Posterior cingulate gyrus (tissue), 11 donors: ENCODE measurements at places on chromosomes 2 and 18.
A peak's percentile ranks its signal among the peaks of the same experiment; 100 is the strongest.

- DNase-seq, result no peak
These were observed 32.5 kb downstream of the SNED1 start for GRCh38 chr2:241030883-241031282.

DNA sequence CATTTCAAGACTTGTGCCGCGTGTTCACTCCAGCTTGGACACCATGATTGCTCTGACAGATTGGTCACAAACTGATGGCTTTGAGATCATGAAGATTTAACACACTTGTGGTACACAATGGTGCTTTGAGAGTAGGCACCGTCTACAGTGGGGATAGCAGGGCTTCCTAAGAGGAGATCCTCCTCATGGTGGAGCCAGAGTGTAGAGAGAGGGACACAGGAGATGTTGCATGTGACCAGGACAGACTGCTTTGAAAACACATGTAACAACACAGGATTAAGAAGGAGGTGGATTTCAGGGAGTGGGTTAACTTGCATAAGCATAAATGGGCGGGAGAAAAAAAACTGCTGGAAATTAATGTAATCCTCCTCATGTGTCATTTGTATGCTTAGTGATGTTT, 95.7 kb upstream of the LINC00305 start:
- DNase-seq, result no peak

- DNase-seq, result no peak
These were observed 23.0 kb upstream of the CEP68 start for GRCh38 chr2:65033178-65033577.

- DNase-seq, result no peak
These were observed 57.3 kb upstream of the TANK start for GRCh38 chr2:161102770-161103450.

- no peak for DNase-seq
These were observed 616.7 kb downstream of the TDRD15 start for GRCh38 chr2:21740484-21740883.

- DNase-seq, result no peak
These were observed 214.3 kb upstream of the APCDD1 start for GRCh38 chr18:10239991-10240634.

DNA sequence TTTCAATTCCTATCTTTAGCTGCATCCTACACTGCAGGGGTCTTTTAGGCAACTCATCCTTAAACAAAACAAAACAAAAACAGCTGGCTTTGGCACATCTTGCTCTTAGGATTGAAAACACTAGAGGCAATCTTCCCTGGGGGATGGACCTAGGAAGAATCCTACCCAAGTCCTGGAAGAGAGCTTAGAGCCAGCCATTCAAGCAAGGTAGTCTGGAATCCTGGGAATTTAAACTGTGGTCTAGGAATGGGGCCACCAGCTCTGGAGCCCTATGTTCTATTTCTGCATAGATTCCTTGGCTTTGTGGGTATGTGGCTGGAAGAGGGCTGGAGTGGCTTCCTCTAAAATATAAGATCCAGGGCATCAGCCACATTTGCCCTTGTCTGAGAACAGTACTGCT, 27.7 kb downstream of the MYL1 start:
- DNase-seq, result no peak

GRCh38 chr2:19846030-19846429, 55.8 kb downstream of the TTC32 start:
- no peak for DNase-seq

DNA sequence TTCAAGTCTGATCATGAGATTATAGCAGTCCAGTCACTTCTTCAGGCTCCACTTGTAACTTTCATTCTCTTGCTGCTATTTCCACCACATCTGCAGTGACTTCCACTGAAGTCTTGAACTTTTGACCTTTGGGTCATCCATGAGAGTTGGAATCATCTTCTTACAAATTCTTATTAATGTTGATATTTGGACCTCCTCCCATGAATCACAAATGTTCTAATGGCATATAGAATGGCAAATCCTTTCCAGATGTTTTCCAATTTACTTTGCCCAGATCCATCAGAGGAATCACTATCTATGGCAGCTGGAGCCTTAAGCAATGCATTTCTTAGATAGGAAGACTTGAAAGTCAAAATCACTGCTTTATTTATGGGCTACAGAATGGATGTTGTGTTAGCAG, 159.4 kb downstream of the LTBP1 start:
- DNase-seq, result no peak

DNA sequence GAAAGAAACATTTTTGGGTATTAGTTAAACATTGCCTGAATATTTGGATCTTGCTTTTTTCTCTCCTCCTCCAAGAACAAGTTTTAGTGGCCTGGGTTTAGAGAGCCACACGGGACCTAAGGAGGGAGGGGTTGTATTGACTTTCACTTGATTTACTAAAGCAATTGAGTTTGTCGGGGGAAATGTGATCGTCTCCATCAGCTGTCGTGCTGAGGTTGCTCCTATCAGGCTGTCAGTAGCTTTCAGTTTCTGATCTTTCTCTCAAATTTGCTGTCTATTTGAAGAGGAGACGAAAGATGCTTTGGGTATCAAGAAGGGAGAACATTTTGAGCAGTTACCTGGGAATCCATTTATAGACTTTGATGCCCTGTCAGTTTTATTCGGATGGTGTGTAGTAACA, 106.0 kb downstream of the SETBP1 start:
- DNase-seq, result no peak

- DNase-seq, result no peak
These were observed 229.5 kb upstream of the ZC3H15 start for GRCh38 chr2:186256540-186256939.

DNA sequence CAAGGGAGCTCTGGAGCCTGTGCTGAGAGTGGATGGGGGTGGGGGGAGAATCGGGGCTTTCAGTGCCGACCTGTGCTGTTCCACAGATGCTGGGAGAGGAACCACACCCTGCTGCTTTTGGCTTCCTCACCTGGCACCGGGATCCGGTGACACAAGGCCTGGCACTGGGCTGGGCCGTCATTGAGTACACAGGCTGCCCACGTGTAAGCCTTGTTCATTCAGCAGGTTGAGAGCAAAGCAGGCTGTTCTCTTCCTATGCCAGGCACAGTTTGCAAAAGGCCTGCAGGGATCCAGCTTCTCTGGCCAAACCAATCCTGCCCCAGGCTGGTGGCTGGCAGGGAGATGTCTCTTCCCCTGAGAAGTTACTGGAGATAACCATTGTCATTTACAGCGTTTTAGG, 17.1 kb downstream of the TRIB2 start:
- peak; percentile 54 for DNase-seq

- no peak for DNase-seq
These were observed 28.5 kb upstream of the MCFD2 start for GRCh38 chr2:46943881-46944798.

DNA sequence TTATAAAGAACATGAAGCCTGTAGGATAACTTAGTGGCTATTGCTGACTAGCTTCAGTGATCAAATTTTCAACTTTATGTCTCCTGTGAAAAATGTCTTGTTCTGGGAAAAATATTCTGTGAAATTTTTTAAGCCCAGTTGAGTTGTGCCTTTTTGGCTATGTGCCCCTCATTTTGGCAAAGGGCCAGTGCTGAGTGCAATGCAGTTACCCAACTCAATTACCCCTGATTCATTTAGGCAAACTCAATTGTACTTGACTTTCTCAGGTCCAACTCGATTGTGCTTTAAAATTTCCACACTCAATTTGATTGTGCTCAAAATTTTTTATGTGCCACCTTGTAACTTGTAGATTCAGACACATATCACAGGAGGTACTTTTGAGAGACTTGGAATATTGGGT, 548.8 kb upstream of the NRP2 start:
- no peak for DNase-seq

DNA sequence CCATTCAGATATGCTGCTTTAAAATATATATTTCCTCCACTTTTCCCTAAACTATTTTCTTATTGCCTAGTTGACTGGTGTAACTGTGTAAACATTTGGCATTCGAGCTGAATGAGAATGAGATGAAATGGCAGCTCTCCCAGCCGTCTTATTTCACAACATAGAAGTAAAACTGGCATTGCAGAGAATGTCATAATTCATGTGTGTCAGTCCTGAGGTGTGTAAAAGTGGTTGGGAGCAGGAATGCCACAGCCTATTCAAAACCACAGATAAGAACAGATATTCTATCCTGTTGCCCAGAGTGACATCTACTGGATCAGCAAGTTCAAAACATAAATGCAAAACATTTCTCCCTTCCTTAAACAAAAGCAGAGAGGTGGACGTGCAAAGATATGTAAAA, 565.5 kb upstream of the CHAC2 start:
- no peak for DNase-seq

- DNase-seq, result no peak
These were observed 837 bp upstream of the ACSL3 start for GRCh38 chr2:222859786-222860612.

- DNase-seq, result no peak
These were observed 114.8 kb upstream of the ZNF236 start for GRCh38 chr18:76707534-76707933.

- no peak for DNase-seq
These were observed 4.0 kb downstream of the FARSB start for GRCh38 chr2:222651718-222652418.

GRCh38 chr2:199851883-199852282, 891 bp upstream of the FTCDNL1 start:
- DNase-seq, result no peak

DNA sequence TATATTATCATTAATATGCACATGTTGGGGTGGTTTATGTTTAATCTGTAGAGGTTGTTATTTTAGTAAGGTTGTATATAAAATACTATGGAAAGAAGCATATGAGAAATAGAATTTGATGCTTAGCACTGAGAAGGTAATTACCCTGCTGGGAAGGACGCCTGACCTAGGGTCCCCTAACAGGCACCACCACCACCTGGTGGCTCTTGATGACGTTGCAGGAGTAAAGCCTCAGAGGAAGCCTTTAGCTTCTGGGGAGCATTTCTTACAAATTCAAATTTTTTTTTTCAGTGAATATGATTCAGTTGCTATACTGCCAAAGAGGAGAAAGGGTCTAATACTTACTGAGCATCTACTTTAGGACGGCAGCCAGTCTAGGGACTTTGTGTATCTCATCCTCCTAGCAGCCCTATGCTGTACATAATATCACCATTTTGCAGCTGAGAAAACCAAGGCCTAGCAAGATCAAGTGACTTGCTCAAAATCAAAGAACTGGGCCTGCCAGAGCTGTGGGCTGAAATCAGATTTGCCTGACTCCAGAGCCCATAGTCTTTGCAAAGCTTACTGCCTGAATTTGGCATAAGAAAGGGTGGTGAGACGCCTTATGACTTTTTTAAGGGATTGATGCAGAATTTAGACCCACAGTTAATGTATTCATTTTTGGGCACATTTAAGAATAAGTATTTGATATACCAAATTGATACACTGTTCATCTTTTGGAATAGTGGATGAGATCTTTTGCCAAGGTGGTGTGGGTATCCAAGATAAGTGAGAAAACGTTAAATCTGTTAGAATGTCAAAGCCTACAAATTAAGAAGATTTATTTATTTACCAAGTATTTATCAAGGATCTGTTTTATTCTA, 78.8 kb upstream of the GAREM1 start:
- DNase-seq, result no peak

DNA sequence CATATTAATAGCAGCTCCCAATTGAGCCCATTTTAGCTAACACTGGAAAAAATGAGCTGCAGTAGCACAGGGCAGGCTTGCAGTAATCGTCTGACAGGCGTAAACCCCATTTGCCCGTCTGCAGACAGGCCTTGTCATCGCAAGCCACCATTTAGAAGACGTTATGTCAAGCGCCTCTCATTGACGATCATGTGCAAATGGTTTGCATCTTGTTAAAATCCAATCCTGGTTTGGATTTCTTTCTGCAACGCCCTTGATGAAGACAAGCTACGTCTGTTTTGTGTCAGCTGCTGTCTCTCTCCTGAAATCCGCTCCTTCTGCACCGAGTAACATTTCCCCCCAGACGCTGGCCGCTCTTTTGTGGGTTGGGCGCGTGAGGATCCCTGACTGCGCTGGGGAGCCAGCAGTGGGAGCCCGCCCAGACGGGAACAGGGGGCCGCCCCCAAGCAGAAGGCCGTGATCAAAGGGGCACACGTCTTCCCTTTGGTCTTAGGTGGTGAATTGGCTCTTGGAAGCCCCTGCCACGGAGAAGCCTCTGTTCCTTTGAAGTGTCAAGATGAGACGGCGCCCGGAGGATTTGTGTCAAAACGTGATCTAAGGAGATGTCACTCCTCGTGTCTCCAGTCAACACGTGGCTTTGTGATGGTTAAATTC, 84.2 kb upstream of the GPC1 start:
- no peak for DNase-seq

DNA sequence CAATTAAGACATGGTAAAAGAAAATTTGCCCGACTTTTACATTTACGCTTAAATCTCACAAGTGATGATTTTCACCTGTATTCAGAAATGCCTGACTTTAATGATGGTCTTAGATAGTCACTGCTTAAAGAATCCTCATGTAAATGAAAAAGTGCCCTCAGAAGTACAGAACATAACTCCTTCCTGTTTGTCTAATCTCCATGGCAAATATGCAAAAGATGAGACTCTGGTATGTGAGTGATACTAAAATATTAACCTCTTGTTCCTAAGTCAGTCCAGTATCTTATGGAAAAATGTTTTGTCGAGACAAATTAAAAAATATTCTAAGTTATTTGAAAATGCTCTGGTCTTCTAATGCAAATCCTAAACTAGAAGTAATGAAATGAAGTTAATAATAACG, 29.2 kb downstream of the KCTD1 start:
- DNase-seq, result no peak

DNA sequence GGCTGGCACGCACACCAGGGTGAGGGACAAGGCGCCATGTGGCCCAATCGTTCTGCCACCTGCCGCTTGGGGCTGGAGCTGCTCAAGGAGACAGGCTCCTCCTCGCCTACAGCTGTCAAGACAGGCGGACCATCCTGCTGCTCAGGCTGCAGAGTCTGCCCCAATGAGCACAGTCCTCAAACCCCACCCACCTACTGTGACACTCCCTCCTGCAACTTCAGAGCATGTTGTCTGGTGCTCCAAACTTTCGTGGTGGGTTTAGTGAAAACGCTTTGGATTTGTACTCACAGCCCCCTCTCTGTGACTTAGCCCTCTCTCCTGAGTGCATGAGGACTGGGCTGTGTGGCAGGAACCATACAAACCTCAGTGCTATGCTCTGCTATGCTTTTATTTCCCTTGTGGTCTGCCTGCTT, 23.2 kb upstream of the SLC35F6 start:
- peak; percentile 79 for DNase-seq

DNA sequence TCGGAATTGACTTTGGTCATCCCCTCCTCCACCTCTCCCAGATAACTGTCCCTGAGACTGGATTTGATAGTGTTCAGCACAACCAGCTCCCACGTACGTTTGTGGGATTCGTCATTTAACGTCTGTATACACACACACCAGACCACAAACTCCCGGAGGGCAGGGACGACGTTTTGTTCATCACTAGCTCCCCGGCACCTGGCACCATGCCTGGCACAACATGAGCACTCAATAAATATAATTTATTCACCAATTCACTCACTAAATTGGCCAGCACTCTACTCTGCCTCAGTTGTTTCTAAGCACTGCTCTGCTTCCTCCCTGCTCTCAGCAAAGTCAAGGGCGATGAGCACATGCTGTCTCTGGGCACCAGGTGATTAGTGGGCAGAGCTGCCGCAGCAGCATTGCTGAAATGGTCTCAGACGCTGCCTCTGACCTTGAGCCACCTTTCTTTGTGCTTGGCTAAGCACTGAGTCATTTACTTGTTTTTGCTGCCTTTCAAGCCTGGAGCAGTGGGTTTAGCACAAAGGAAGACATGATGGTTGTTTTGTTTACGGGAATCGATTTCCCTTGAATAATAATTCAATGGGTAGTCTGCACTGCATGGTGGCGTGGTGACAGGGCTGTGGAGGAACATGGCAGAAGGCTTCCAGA, 19.3 kb upstream of the LOXHD1 start:
- peak; percentile 72 for DNase-seq

GRCh38 chr18:69655816-69656215, 255.1 kb downstream of the DOK6 start:
- DNase-seq, result no peak

GRCh38 chr2:19225126-19225525, 133.3 kb downstream of the OSR1 start:
- DNase-seq, result no peak
